ENCODE measurements at places on chromosomes 2 and 18.

- no peak for DNase-seq
Observed at GRCh38 chr2:174797781-174798276, 33.6 kb upstream of the CHRNA1 start.

GRCh38 chr2:207083361-207084110, 82.2 kb downstream of the KLF7 start:
- no peak for DNase-seq

- DNase-seq, result no peak
Observed at GRCh38 chr2:23069156-23069555, 315.8 kb upstream of the KLHL29 start.

- no peak for DNase-seq
Observed at GRCh38 chr2:238053191-238053776, 7.5 kb upstream of the SCLY start.

GRCh38 chr2:63811063-63811462, 30.6 kb upstream of the UGP2 start:
- DNase-seq, result no peak

DNA sequence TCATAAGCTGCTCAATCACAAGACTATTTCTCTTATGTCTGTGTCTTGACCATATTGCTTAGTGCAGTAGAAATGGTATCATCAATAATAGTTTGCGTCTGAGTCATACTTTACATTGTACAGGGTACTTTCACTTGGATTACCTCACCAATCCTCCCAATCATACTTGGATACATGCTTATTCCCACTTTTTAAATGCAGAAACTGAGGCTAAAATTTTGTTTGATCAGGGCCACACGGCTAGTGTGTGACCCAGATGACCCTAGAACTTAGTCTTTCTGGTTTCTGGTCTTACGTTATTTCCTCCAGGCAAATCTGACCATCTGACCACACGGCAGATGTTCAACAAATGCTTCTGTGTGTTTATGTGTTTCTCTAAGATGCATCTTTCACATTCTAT, 23.8 kb upstream of the CCL20 start:
- no peak for DNase-seq

Data from head of caudate nucleus (tissue), 42 donors.